ENCODE measurements at places on chromosomes 13 and 19.

GRCh38 chr19:53131085-53131590 lies 1.6 kb downstream of the ZNF415 start:
- peak overlapping the region; percentile 17 for H3K4me3 ChIP-seq
- no peak overlapping the region for H3K27ac ChIP-seq
- no peaks in the 10 kb centered on the region for H3K27me3 ChIP-seq
- H3K36me3 ChIP-seq = peaks cover 2% of the 10 kb centered on the region

GRCh38 chr19:55315956-55316525 lies 9.1 kb downstream of the TMEM150B start:
- H3K27me3 ChIP-seq = no peaks in the 10 kb centered on the region
- DNase-seq = no peak
- no peak overlapping the region for H3K27ac ChIP-seq
- no peaks in the 10 kb centered on the region for H3K36me3 ChIP-seq

DNA sequence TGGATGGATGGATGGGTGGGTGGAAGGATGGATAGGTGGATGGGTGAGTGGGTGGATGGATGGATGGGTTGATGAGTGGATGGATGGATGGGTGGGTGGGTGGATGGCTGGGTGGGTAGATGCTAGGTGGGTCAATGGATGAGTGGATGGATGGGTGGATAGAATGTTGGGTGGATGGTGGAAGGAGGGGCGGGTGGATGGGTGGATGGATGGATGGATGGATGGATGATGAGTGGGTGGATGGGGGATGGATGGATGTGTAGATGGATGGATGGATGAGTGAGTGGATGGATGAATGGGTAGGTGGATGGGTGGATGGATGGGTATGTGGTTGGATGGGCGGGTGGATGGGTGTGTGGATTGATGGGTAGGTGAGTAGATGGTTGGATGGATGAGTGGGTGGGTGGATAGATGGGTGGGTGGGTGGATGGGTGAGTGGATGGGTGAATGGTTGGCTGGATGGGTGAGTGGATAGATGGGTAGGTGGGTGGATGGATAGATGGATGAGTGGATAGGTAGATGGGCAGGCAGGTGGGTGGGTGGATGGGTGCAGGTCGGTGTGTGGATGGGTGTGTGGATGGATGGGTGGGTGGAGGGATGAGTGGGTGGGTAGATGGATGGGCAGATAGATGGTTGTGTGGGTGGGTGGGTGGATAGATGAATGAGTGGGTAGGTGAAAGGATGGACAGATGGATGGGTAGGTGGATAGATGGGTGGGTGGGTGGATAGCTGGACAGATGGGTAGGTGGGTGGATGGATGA lies 4.4 kb upstream of the SHC2 start:
- H3K36me3 ChIP-seq = no peaks in the 10 kb centered on the region
- no peak for DNase-seq
- no peak overlapping the region for H3K4me3 ChIP-seq
- no peak overlapping the region for H3K27ac ChIP-seq

- peaks cover 7% of the 10 kb centered on the region for H3K4me1 ChIP-seq
- H3K36me3 ChIP-seq = no peaks in the 10 kb centered on the region
- H3K27me3 ChIP-seq = peaks cover 3% of the 10 kb centered on the region
- peak overlapping the region; percentile 73 for H3K4me3 ChIP-seq
- no peak for DNase-seq
- H3K27ac ChIP-seq = peak overlapping the region; percentile 68
Measured at GRCh38 chr19:489418-490196, 6.7 kb upstream of the MADCAM1 start.

DNA sequence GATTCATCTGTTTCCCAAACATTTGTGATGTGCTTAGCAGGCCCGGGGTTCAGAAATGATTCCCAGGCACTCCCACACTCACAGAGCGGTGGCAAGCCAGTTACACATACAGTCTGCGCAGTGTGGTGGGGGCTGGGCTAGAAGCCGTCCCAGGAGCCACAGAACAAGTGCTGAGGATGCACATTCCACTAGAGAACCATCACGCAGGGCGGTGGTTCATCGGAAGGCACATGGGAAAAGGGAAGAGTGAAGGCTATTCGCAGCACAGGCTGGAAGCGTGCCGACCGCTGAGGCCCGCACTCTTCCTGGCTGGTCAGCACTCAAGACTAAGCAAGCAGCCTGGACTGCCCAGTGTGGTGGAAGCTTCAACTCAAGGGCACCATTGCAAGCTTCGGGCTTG lies 126.3 kb upstream of the SLC7A1 start:
- H3K27me3 ChIP-seq = peaks cover 4% of the 10 kb centered on the region
- peaks cover 2% of the 10 kb centered on the region for H3K4me1 ChIP-seq
- H3K36me3 ChIP-seq = no peaks in the 10 kb centered on the region
- DNase-seq = no peak

DNA sequence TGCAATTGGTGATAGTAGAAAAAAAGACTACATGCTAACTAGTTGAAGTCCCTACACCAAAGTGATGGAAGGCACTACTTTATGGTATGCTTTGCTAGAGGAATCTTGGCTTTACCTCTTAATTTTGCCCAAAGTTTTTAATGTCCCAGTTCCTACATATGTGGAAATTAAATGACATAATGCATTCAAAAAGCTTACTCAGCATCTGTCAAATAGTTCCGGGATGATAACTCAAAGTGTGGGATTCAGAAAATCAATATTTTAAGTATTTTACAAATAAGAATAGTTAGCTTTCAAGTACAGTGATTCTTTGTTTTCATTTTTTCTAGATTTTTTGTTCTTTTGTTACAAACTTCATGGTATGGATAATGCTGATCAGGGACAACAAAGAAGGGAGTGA lies 211.6 kb downstream of the PCDH20 start:
- H3K27ac ChIP-seq = no peak overlapping the region
- H3K36me3 ChIP-seq = no peaks in the 10 kb centered on the region
- H3K27me3 ChIP-seq = no peaks in the 10 kb centered on the region
- DNase-seq = no peak

DNA sequence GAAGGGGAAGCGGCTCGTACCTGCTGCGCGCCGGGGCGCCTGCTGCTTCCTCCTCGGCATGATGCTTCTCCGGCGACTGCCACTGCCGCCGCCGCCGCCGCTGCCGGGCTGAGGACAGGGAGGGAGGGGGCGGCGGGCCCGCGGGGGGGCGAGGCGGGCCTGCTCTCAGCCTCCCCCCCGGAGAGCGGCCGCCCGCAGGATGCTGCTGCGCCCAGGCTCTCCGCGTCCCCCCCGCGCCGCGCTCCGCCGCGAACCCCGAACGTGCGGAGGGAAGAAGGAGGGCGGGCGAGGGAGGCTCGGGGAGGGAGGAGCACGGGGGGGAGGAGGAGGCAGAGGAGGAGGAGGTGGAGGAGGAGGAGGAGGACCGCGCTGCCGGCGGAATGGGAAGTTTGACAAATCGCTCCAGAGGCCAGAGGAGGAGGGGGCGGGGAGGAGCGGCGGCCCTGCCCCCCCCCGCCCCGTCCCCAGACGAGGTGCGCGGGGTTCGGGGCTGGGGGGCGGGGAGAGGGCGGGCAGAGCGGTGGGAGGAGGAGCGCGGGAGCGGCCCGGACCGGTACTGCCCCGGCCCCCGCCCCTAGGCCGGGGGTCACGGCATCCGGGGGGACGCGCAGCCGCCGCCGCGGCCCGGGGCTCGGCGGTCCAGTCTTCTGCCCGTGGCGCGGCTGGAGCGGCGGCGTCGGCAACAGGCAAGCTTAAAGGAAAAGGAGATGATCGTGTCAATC lies at the start of gene TSHZ3:
Gene TSHZ3, minus strand, starts transcription at position 277 of the 722 bp plus-strand sequence. Its CDS starts 217 bp downstream, at position 60.
- H3K27ac ChIP-seq = no peak within 1 kb of the TSS
- H3K36me3 ChIP-seq = peaks cover 1% of the 10 kb centered on the region
- peaks cover 14% of the 10 kb centered on the region for H3K4me1 ChIP-seq
- peak within 1 kb of the TSS; percentile 81 for H3K4me3 ChIP-seq
- peak; percentile 33 for DNase-seq

- no peak overlapping the region for H3K27ac ChIP-seq
- H3K4me3 ChIP-seq = no peak overlapping the region
- DNase-seq = no peak
- no peaks in the 10 kb centered on the region for H3K27me3 ChIP-seq
- peaks cover 31% of the 10 kb centered on the region for H3K36me3 ChIP-seq
Measured at GRCh38 chr13:36310417-36311108, 12.9 kb upstream of the CCDC169 start.

- DNase-seq = no peak
- H3K4me1 ChIP-seq = peaks cover 21% of the 10 kb centered on the region
- no peak overlapping the region for H3K27ac ChIP-seq
- H3K4me3 ChIP-seq = no peak overlapping the region
Measured at GRCh38 chr13:100480676-100481075, 107.9 kb downstream of the GGACT start.

GRCh38 chr13:75945841-75946482 lies 309.8 kb downstream of the LMO7 start:
- no peak overlapping the region for H3K27ac ChIP-seq
- H3K4me1 ChIP-seq = no peaks in the 10 kb centered on the region
- no peaks in the 10 kb centered on the region for H3K36me3 ChIP-seq

GRCh38 chr19:4352701-4353121 lies 9.3 kb downstream of the MPND start:
- H3K27me3 ChIP-seq = no peaks in the 10 kb centered on the region
- no peak overlapping the region for H3K4me3 ChIP-seq
- peak overlapping the region; percentile 75 for H3K27ac ChIP-seq

DNA sequence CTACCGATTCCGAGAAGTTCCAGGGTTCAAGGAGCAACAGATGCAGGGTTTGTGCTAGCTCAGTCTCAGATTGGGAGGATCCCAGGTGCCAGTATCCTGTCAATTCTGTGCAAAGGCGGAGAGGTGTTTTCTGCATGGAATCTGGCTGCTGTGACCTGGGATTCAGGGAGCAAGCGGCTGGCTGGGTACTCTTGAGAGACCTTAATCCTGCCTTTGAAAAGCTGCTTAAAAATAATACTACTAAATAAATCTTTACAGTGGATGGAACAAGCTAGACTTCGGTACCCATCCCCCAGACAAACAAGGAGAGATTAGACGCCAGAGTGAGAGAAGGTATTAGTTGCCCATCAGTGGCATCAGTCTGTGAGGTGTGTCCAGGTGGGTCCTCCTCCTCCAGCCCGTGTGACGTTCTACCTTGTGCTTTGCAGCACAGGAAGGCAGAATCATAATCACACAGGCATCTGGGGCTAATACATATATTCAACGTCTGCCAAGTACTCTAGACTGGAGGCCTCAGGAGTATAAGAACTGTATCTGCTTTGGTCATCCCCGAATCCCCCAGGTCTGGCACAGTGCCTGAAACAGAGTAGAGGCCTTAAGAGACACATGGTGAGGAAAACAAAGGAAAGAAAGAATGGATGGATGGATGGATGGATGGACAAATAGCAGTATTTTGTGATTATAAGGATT lies 230.6 kb downstream of the ZNF536 start:
- no peaks in the 10 kb centered on the region for H3K4me1 ChIP-seq
- H3K4me3 ChIP-seq = no peak overlapping the region
- no peaks in the 10 kb centered on the region for H3K27me3 ChIP-seq
- H3K27ac ChIP-seq = no peak overlapping the region

- H3K4me1 ChIP-seq = peaks cover 12% of the 10 kb centered on the region
- DNase-seq = peak; percentile 98
- H3K4me3 ChIP-seq = peak within 1 kb of the TSS; percentile 97
- H3K27ac ChIP-seq = peak within 1 kb of the TSS; percentile 99
- H3K36me3 ChIP-seq = peaks cover 10% of the 10 kb centered on the region
Measured at GRCh38 chr13:19958155-19959111, at the start of gene ZMYM2. TSS of gene ZMYM2 (plus strand) at chr13:19958727. CDS start at chr13:19993073, 34,346 bp downstream.

GRCh38 chr19:41241859-41242258 lies 22.3 kb upstream of the HNRNPUL1 start:
- DNase-seq = no peak
- no peaks in the 10 kb centered on the region for H3K36me3 ChIP-seq
- H3K27me3 ChIP-seq = no peaks in the 10 kb centered on the region
- H3K27ac ChIP-seq = no peak overlapping the region
- no peaks in the 10 kb centered on the region for H3K4me1 ChIP-seq

- H3K4me3 ChIP-seq = peak overlapping the region; percentile 29
- no peak for DNase-seq
- H3K4me1 ChIP-seq = peaks cover 30% of the 10 kb centered on the region
Measured at GRCh38 chr19:1255186-1256161, 7.1 kb downstream of the MIDN start.

- H3K4me3 ChIP-seq = no peak overlapping the region
- no peak overlapping the region for H3K27ac ChIP-seq
- H3K4me1 ChIP-seq = peaks cover 3% of the 10 kb centered on the region
- H3K36me3 ChIP-seq = no peaks in the 10 kb centered on the region
- H3K27me3 ChIP-seq = no peaks in the 10 kb centered on the region
- DNase-seq = no peak
Measured at GRCh38 chr19:54921082-54921481, 15.1 kb downstream of the NCR1 start.

GRCh38 chr19:6740589-6741343 lies 1.3 kb downstream of the TRIP10 start:
- peak overlapping the region; percentile 84 for H3K4me3 ChIP-seq
- H3K27ac ChIP-seq = no peak overlapping the region
- peaks cover 23% of the 10 kb centered on the region for H3K36me3 ChIP-seq
- H3K4me1 ChIP-seq = peaks cover 28% of the 10 kb centered on the region

DNA sequence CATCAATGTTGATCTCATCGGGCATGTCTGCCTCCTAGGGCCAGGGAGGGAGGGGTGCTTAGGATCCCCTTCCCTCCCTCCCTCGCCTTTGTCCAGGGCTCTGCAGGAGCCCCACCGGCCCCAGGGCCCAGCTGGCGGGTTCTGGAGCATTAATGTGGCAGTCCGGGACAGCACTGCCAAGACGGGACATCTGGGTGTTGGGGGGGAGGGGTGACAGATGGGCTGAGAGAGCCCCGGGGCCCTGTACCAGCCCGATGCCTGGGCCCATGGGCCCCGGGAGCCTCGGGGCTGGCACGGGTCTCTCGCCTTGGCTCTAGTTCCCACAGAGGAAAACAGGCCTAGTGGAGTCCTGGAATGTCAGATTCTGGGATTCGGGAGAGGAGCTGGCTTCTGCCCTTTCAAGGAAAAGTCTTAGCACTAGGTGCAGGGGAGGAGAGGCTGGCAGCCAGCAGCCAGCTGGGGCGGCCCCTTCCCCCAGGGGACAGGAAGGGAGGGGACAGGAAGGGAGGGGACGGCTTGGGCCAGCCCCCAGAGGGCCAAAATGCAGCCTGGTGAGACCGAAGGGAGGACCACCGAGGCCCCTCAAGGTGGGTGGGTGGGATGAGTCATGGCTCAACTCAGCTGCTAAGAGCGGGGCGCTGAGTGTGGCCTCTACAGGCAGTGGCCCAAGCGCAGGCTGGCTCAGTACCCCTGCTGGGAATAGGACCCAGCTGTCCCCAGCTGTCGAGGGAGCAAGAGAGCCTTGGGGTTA lies 3.1 kb downstream of the PPP1R14A start:
- H3K27me3 ChIP-seq = no peaks in the 10 kb centered on the region
- H3K4me3 ChIP-seq = peak overlapping the region; percentile 74
- no peak for DNase-seq
- H3K36me3 ChIP-seq = peaks cover 15% of the 10 kb centered on the region
- peak overlapping the region; percentile 72 for H3K27ac ChIP-seq

GRCh38 chr19:1918975-1919374 lies 13.8 kb downstream of the ADAT3 start:
- H3K4me1 ChIP-seq = peaks cover 5% of the 10 kb centered on the region
- peaks cover 2% of the 10 kb centered on the region for H3K36me3 ChIP-seq
- no peaks in the 10 kb centered on the region for H3K27me3 ChIP-seq
- no peak overlapping the region for H3K4me3 ChIP-seq
- no peak overlapping the region for H3K27ac ChIP-seq
- DNase-seq = no peak
